ENCODE measurements at places on chromosomes 5 and 9.

GRCh38 chr9:547314-547713 is 294.2 kb upstream of the DMRT1 start:
- no peak for DNase-seq

DNA sequence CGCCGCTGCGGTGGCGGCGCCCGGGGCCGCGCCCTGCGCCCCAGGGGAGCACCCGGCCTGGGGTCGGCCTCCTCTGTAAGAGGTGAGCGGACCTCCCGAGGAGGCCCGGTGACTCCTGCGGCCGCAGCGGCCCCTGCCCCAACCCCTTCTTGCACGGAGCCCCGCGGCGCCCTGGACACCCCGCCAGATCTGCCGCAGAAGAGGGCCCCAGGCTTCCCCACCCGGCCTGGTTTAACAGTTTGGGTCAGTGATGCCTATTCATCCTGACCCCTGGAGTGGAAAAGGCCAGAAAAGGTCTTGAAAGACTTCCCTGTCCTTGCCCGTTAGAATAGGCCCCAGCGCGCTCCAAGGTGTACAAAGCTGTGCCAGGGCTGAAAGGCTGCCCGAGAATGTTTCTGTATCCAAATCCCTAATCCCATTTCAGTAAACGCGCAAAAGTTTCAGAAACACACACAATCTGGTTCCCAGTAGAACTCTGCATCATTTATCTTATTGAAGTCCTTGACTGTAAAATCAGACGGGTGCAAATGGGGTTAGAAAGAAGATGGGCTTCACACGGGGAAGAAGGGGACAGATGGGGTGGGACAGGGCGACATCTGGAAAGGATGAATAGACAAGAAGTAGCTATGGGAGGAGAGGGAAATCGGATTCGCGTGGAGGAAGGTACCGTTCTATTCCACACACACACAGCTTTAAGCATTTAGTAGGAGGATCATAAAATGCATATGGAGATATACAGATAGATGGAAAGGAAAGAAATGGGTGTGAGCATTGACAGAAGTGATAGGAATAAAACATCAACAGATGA is 1.1 kb upstream of the SSBP2 start:
- no peak for DNase-seq

GRCh38 chr5:73587923-73588322 is 22.4 kb downstream of the UTP15 start:
- no peak for DNase-seq

DNA sequence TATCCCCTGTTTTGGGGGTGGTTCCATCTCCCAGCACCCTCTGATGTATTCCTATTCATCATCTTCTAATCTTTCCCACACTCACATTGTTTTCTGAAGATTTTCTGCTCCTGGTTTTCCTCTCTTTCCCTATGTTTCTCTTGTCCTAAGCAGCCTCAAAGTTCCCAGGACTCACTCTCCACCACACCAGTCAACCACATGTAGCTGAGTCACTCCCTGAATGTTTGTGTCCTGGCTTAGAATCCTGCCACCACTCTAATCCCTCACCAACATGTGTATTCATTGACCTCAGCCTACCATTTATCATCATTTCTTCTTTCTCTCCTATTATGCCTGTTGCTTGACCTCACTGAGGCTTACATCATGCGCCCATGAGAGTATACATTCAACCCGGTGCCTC is 282.4 kb upstream of the ADAMTS16 start:
- no peak for DNase-seq

GRCh38 chr9:92729735-92730155 is 34.9 kb downstream of the BICD2 start:
- DNase-seq = no peak

- no peak for DNase-seq
Measured at GRCh38 chr5:159402311-159402710, 72.0 kb upstream of the IL12B start.

DNA sequence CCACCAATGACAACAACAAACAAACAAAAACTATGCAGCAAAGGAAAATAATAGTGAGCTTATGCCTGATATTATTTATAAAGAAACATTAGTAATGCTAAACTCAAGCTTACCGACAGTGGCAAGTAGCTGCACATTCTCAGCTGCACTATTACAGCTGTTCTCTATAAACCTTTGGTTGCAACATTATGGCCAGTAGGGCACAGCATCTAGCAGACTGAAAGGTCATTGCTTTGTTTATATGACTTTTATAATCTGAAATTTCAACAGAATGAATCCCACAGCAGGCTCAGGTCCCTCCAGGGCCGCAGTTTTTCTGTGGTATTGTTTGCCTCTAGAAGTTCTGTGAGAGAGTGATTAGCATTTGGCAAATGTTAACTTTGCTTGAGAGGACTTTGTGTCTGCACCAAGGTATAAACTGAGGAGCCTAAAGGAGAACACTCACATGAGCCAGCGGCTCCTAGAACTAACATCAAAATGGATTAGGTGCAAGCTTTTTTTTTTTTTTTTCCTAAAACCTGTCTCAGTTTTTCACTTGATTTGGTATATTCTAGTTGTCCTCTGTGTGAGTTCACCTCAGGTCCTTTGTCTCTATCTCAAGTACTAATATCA is 58.3 kb downstream of the IZUMO3 start:
- no peak for DNase-seq

GRCh38 chr5:109700516-109701153 is 10.9 kb downstream of the MAN2A1 start:
- DNase-seq = no peak

- DNase-seq = no peak
Measured at GRCh38 chr5:132230871-132231270, 3.2 kb upstream of the P4HA2 start.

DNA sequence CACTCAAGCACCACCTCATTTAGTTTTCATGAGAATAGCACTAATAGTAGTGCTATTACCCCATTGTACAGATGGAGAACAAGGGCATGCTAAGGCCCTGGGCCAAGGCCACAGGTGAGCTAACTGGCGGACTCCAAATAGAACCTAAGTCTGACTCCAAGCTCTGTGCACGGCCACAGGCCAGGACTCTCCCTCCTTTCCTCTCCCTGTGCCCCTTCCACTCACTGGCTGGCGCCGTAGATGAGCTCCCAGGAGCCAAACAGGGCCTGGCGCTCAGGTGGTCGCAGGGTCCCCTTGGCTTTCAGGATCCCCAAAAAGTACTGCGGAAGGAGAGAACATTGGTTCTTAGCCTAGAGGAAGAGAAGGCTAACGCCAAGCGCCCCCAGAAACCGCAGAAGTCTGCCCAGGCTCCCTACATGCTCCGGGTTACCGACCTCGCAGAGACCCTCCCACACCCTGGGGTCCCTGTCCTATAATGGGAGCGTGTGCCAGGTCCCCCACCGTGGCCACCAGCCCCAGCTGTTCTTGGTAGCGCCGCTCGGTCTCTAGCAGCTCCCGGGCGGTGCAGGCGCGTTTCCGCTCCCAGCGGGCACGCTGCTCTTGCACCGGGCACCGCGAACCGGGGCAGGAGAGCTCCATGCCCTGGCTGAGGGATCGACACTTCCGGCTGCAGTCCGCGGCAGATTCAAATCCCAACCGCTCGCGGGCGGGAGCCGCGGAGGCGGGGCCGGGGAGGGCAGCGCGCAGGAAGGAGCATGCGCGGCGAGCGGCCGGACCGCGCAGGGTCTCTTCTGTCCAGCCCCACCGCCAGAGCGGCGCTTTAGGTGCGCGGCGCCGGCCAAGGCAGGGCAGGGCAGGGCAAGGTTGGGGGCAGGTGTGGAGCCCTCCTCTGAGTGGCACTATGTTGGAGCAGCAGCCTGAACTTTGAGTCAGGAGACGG is at the start of gene ARHGEF39:
ARHGEF39 (minus strand) TSS at position 665 of the 940 bp plus-strand sequence; CDS start at position 639, 26 bp downstream.
- peak; percentile 72 for DNase-seq

- DNase-seq = no peak
Measured at GRCh38 chr9:14031810-14032209, 282.1 kb downstream of the NFIB start.

GRCh38 chr9:132885720-132886333 is 7.1 kb downstream of the SPACA9 start:
- DNase-seq = no peak

DNA sequence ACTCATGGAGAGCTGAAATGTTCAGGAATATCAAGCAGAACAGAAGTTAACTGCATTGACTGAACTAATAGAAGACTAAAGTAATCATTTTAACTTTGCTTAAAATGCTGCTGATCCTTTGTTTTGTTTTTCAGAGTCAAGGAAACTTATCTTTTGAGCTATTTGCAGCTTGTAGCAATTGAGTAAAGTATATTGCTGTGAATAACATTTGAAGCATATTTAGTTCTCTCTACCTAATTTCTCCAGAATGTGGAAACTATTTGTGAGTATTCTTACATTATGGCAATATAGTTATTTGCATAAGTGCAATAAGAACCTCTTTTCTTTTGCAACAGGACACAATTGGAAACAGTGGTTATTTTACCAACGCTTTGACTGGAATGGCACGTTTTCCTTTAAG is 5.3 kb upstream of the SOX30 start:
- no peak for DNase-seq

DNA sequence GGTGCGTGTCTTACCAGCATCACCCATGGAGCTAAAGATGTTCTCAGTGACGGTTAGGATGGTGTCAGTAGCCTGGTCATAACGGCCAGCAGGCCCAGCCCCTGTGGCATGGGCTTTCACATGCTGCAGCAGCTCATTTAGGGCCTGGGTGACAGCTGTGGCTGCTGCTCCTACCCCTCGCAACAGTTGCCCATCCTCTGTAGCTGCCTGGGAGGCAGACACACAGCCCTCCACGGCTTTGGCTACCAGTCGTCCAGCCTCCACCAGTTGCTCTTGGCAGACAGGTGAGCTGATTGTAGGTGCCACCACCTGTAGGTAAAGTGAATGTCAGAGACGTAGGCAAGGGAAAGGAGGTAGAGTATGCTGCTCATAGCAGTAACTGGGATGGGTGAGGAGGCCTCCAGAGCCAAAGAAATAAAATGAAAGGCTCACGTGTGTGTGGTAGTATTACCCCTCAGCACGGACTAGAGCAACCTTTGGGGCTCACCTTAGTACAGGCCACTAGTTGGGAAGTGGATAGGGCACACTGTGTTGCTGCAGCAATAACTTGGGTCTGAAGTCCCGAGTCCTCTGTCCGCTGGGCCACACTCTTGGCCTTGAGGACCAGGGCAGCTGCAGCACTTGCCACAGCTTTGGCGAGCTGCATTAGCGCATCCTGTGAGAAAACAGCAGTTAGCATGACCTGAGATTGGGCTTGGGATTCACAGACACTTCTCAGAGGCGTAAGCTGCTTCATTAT is 14.7 kb downstream of the TLN1 start:
- DNase-seq = no peak

- no peak for DNase-seq
Measured at GRCh38 chr5:176888016-176888864, 10.9 kb downstream of the HK3 start.

GRCh38 chr9:37381094-37381741 is 41.3 kb upstream of the GRHPR start:
- DNase-seq = no peak

GRCh38 chr9:135343837-135344522 is 135.6 kb upstream of the PPP1R26 start:
- peak; percentile 18 for DNase-seq

DNA sequence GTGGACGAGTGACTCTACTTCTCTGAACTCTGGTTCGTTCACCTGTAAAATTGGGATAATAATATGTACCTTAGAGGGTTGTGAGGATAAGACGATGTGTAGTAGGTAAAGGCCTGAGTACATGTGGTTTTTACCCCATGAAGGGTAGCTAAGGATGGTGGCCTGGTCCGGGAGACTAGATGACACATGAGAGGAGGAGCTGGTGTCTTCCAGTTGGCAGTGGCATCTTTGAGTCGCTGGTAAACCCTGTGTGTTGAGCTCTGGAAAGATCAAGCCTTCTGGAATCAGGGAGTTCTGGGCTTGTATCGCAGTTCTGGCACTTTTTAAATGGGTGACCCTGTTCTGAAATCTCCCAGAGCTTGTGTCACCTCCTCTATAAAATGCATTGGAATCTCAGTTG is 166.4 kb upstream of the ZNF618 start:
- no peak for DNase-seq
